8988T (cell line): ENCODE measurements at places on chromosomes 7 and 10.

GRCh38 chr10:103166523-103166922, 26.5 kb downstream of the NT5C2 start:
- no peak for DNase-seq

DNA sequence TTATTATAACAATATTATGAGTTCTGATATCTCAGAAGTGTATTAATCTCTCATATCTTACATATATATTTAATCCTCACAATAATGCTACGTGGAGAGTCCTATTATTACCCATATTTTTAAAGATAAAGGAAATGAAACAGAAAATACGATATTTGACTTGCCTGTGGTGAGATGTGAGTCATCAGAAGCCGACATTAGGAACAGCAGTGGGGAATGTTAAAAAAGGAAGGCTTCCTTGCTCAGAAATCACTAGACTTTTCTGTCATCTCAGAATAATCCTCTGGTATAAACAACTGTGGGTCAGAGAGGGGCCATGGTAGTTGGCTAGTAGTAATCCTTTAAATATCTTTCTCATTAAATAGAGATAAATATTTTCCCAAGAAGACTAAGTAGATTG, 402.3 kb upstream of the PCDH15 start:
- DNase-seq, result no peak

DNA sequence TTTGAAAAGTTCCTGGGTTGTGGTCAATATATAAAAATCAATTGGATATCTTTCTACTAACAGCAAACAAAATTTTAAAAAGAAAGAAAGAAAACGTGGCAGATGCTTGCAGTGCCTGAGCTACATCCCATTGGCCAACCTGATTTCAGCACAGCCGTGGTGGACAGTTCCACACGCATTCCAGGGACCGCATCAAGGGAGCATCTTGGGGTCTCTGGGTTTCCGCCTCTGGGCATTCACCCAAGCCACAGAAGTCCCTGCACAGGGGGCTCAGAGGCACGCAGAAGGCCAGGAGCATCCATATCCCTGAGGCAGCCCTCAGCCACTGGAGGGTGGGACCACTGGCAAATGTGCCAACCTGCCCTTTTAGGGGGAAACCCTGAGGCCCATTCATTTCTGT, 254.5 kb upstream of the RNF32 start:
- no peak for DNase-seq

DNA sequence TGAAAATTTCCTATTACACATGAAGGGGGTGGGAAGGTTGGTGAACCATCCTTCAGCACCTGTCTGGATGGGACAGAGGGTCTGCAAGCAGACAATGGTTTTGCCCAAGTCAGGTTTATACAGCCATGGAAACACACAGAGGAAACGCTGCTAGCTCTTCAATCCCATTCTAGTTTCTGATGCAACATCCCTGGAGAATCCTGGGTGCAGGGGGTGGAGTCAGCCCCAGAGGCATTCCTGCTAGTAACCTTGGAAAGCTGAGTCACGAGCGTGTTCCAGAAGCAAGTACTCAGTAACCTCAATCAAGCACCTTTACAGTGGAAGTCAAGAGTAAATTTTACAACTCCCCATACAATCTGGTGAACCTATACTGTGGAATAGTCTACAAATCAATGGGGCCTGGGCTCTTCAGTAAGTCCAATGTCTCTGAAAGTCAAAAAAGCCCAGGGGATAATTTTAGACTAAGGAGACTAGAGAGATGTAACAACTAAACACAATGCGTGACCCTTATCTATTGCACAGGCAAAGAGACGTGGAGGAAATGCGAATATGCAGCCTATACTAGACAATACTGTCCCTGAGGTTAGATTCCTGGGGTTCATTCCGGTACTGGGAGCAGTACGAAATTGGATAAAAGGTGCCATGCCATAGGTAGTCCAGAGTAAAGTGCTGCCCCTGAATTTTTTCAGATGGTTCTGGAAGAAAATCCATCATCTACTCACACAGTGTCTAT, 95.4 kb downstream of the ZRANB1 start:
- no peak for DNase-seq

- no peak for DNase-seq
Measured at GRCh38 chr10:58867683-58868082, 308.8 kb upstream of the PHYHIPL start.
